ENCODE measurements at places on chromosomes 7 and 10. TPM values are rescaled to one million over a fixed set of nuclear protein-coding genes. Genes with fewer than 3 reads are reported as not detected.

TDRD1 gene
- total RNA-seq, result 2.7 TPM

FGFR2 gene
- 0.17 TPM for total RNA-seq

SPDYE2 gene
- not detected for total RNA-seq

PRSS37 gene
- not detected for total RNA-seq

RAMP3 gene
- 36.0 TPM for total RNA-seq

- no peak for DNase-seq
Measured at GRCh38 chr10:111137587-111137986, 60.8 kb downstream of the ADRA2A start.

DNA sequence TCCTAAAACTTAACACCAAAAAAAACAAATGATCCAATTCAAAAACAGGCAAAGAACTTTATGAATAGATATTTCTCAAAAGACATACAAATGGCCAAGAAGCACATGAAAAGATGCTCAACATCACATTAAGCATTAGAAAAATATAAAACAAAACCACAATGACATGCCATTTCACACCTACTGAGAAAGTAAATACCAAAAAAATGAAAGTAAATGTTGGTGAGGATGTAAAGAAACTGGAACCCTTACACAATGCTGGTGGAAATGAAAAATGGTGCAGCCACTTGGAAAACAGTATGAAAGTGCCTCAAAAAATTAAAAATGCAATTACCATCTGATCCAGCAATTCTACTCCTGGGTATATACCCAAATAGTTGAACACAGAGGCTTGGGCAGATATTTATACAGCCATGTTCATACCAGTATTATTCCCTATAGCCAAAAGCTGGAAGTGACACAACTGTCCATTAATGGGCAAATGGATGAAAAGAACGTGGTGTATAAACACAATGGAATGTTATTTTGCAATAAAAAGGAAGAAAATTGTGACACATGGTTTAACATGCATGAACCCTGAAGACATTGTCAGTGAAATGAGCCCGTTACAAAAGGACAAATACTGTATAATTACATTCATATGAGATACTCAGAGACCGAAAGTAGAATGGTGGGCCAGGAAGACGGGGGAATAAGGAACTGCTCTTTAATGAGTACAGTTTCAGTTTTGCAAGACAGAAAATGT, 89.0 kb downstream of the JMJD1C start:
- no peak for DNase-seq

DNA sequence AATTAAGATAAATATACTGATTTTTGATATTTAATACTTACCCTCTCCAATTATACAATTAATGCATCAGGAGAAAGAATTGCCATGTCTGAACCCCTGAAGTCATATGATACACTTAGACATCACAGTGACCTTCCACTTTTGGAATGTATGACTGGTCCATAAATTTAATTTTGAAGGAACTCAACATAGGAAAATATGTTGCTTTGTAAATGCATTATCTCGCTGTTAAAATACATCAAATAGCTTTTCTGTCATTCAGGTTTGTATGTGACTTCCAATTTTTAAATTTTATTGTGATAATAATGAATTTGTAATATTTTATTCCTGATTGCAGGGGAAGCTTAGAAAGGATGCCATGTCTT, 631.9 kb upstream of the ANKRD30A start:
- no peak for DNase-seq

DNA sequence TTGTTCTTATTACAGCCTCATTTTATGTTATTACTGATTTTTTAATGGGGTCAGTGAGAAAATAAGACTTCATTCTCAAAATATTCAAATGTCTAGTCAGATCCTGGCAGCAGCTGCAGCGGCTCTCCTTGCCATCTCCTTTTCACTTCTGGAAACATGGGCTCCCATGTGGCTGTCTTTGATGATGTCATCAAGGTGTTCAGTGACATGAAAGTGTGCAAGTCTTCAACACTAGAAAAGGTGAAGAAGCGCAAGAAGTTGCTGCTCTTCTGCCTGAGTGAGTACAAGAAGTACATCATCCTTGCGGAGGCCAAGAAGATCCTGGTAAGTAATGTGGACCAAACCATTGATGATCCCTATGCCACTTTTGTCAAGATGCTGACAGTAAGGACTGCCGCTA, 19.6 kb downstream of the KLLN start:
- no peak for DNase-seq

GRCh38 chr7:116861717-116862116, 670 bp upstream of the CAPZA2 start:
- DNase-seq, result no peak

DNA sequence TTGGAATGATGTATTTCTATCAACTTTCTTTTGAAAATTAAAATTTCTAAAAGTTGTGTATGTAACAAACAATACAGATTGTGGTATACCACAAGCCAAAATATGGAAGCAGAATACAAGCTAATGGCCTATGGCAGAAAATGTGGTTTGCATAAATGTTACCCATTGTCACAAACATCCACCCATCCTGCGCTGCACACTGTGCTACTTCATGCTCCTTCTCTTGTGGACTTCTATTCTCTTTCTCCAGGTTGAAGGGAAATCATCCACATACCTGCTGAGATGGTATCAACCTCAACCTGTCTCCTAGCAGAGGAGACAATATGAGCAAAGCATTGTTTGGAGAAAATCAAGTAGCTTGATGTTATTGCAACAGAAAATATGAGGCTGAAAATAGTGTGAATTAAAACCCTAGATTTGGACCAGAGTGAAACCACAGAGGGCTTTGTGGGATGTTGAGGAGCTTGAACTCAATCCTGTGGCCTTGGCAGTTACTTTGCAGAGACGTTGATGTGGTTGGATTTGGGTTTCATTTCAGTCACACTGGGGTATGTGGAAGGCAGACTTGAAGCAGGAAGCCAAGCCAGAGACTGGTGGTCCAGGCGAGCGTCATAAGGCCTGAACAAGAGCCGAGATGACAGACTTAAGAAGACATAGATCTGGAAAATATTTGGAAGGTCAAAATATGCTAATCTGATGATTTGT, 63.8 kb downstream of the ICA1 start:
- no peak for DNase-seq

- no peak for DNase-seq
Measured at GRCh38 chr7:152176797-152177196, 151.3 kb downstream of the GALNT11 start.

DNA sequence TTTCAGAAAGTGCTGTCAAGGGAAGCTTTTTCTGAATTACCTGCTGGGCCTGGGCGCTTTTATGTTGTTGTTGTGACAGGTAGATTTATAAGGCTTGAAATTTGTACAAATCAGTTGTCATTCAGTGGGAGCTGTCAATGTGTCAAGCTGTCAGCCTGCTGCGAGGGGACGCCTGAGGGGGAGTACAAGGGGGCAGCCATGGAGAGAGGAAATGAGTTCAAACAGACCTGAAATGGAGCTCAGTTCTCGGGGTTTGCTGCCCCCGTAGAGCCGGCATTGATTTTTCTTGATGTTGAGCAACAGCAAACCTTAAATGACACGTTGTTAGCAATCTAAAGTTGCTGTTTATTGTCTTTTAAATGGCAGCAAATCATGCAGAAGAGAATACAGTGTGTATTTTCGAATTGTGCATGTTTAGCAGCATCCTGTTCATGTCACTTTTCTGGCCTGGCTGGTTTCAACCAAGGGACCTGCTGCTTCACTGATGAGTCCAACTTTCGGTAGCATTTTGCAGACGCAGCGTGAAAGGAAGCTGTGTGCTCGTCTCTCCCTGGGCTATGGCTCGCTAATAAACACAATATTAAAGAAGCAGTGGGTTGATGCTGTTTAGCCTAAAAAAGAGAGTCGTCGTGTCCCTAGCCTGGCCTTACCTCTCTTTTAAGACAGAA, 166.5 kb downstream of the LRMDA start:
- no peak for DNase-seq
